ENCODE measurements at places on chromosomes 7 and 10. TPM values are rescaled to one million over a fixed set of nuclear protein-coding genes. Genes with fewer than 3 reads are reported as not detected.

Gene IKZF1
- total RNA-seq, result 19.0 TPM

Gene SYNPO2L
- total RNA-seq, result 0.20 TPM

Gene C7orf57
- 1.6 TPM for total RNA-seq

GRCh38 chr10:110241407-110241806 is 34.0 kb downstream of the MXI1 start:
- no peak overlapping the region for H3K27ac ChIP-seq
- no peak overlapping the region for H3K4me3 ChIP-seq
- H3K36me3 ChIP-seq, result no peaks in the 10 kb centered on the region
- H3K27me3 ChIP-seq, result no peaks in the 10 kb centered on the region
- DNase-seq, result no peak

GRCh38 chr7:100888988-100889750 is at the start of gene UFSP1:
TSS of gene UFSP1 (minus strand) at chr7:100889715. CDS start at chr7:100889271, 444 bp downstream.
- peak within 1 kb of the TSS; percentile 67 for H3K4me3 ChIP-seq
- peaks cover 46% of the 10 kb centered on the region for H3K36me3 ChIP-seq
- no peaks in the 10 kb centered on the region for H3K27me3 ChIP-seq
- no peak for DNase-seq
- H3K4me1 ChIP-seq, result peaks cover 44% of the 10 kb centered on the region
- peak within 1 kb of the TSS; percentile 92 for H3K27ac ChIP-seq

DNA sequence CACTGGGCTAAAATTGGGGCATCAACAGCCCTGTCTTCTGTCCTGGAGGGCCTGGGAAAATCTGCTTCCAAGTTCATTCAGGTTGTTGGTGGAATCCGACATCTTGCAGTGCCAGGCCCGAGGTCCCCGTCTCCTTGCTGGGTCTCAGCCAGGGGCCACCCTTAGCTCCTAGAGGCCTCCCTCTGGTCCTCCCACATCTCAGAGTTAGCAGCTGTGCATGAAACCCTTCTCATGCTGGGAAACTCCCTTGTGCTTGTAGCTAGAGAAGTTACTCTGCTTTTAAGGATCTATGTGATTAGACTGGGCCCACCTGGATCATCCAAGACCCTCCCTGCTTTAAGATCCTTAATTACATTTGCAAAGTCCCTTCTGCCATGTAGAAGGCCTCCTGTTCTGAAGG is 15.3 kb downstream of the HIP1 start:
- H3K4me3 ChIP-seq, result no peak overlapping the region
- no peaks in the 10 kb centered on the region for H3K4me1 ChIP-seq
- no peaks in the 10 kb centered on the region for H3K36me3 ChIP-seq
- H3K27ac ChIP-seq, result no peak overlapping the region

DNA sequence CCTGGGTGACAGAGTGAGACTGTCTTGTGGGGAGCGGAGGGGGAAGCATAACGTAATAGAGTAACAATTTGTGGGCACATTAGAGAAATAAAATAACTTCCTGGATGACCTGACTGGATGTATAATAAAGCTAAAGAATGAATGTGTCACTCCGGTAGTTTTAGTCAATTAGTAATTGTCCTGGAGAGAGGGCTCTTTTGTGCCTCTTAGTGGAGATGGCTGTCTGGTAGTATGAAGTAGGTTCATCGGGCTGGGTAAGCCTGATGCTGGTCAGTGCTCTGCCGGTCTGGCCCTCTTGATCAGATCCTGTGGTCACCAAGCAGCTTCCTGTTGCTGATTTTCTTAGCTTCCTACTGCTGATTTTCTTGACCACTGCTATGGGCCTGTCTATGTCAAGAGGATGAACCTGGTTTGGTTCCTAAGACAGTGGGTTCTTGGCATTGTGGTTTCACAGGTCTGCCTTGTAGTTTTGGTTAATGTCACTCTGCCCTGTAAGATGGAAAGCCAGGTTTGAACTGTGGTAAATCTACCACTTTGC is 34.1 kb downstream of the ZRANB1 start:
- no peak overlapping the region for H3K4me3 ChIP-seq
- H3K27me3 ChIP-seq, result no peaks in the 10 kb centered on the region
- H3K4me1 ChIP-seq, result peaks cover 6% of the 10 kb centered on the region
- DNase-seq, result no peak
- H3K36me3 ChIP-seq, result peaks cover 21% of the 10 kb centered on the region

- no peak overlapping the region for H3K4me3 ChIP-seq
- DNase-seq, result no peak
- H3K27ac ChIP-seq, result no peak overlapping the region
- H3K36me3 ChIP-seq, result no peaks in the 10 kb centered on the region
- no peaks in the 10 kb centered on the region for H3K27me3 ChIP-seq
Observed at GRCh38 chr10:110011681-110012080, 3.9 kb downstream of the ADD3 start.

DNA sequence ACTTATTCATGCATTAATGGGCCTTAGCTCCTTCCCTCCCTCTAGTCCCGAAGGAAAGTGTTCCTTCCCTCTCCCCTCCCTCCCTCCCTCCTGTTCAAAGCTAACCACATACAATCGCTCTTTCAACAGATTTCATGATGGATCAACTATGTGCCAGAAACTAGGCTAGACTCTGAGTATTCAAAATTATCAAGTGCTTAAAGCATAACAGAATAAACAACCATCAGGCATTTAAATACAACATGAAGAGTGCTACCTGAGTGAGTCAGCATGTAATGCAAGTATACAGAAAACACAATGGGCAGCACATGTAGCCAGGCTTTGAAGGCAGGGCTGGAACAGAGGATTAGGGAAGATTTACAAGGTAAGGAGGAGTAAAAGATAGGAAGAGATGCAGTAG is 11.3 kb downstream of the CHCHD3 start:
- DNase-seq, result no peak
- no peaks in the 10 kb centered on the region for H3K4me1 ChIP-seq
- no peak overlapping the region for H3K4me3 ChIP-seq
- H3K27ac ChIP-seq, result no peak overlapping the region
- no peaks in the 10 kb centered on the region for H3K36me3 ChIP-seq
- H3K27me3 ChIP-seq, result no peaks in the 10 kb centered on the region

- no peaks in the 10 kb centered on the region for H3K27me3 ChIP-seq
- no peak overlapping the region for H3K27ac ChIP-seq
- no peaks in the 10 kb centered on the region for H3K36me3 ChIP-seq
- no peak overlapping the region for H3K4me3 ChIP-seq
Observed at GRCh38 chr7:139180700-139181311, 50.2 kb upstream of the UBN2 start.

All from left lung (tissue), 14 donors.